Activated CD8-positive, alpha-beta memory T cell treated with anti-CD3 and anti-CD28 coated beads for 48 hours (primary cell): ENCODE measurements at places on chromosomes 1 and 21.

DNA sequence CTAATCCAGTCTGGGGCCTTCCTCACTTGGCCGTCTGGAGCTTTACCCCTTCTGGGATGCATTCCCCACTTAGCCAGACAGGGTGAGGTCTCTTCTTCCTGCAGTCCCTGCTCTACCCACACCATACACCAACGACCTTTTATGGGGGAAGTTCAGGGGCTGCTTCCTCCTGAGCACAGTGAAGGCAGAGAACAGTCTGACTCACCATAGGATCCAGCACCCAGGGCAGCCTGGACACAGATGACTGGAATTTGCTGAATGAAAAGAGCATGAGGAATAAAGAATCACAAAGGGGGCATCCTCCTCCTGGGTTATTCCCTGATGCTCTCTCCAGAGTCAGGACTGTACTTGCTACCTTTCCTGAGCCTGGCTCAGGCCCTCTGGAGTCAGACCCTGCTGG lies 4.6 kb upstream of the FOXE3 start:
- DNase-seq, result no peak

GRCh38 chr21:34916446-34916845 lies 132.7 kb downstream of the RUNX1 start:
- DNase-seq, result no peak

GRCh38 chr1:218557731-218558130 lies 212.6 kb downstream of the TGFB2 start:
- DNase-seq, result no peak

DNA sequence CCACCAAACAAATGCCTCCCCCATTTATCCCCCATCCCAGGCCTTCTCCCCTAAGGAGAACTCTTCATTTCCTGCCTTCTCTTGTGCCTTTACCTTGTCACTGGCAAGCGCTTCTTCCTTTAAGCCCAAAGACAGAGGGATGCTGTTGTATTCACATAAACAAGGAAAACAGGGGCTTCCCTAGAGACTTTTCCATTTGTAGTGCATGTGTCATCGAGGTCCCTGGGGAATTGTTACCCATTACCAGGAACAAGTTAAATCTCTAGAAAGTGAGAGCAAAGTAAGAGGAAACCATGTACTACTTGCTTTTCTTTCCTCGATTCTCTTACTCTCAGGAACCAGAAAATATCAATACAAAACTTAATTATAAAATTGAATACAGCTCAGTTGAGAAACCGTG lies 114.4 kb upstream of the DPT start:
- DNase-seq, result no peak

GRCh38 chr1:39132505-39133339 lies 71.8 kb upstream of the MACF1 start:
- no peak for DNase-seq

DNA sequence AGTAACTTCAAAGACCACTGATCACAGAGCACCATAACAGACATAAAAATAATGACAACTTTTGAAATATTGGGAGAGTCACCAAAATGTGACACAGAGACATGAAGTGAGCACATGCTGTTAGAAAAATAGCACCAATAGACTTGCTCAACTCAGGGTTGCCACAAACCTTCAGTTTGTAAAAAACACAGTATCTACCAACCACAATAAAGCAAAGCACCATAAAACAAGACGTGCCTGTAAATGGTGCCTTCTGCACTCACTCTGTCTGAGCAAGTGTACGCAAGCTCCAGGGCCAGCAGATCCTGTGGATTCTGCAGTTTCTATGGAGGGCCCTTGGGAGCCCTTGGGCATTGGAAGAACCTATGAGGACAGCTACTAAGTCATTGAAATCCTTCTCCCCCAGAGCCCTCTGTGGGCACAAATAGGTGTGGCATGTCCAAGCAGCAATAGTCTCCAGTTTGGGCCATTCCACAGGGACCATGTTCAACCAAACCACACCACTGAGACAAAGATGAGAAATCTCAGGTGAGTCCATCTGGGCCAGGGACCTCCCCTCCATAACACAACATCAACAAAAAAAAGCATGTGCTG lies 116.9 kb upstream of the RAB4A start:
- DNase-seq, result no peak
